ENCODE measurements at places on chromosomes 5 and 9.
A peak's percentile ranks its signal among the peaks of the same experiment; 100 is the strongest.

DNA sequence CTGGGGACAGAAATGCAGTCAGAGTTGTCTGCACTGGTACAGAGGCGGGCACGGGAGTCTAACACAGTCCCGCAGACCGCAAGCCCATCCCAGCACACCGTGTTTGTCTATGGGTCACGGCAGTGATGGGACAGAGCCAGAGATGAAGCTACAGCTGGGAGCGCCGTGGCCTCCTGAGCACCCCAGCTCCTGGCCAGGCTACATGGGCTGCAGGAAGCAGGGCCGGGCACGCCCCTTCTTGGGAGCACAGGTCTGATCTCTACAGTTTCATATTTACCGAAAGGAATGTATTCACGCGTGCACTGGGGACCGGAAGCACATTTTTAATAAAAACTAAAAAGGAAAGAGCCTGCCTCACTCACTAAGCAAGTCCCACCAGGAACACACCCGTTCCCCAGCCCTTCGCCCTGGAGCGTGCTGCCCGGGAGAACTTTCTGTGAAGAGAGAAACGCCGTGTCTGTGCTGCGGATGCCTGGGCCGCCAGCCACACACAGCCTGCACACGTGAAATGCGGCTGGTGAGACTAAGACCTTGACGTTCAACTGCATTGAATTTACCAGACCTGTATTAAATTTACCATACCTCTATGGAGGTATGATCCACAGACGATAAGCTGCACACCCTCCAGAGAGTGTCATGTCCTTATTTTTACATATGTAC, 81.1 kb downstream of the VAV2 start:
- DNase-seq, result no peak

DNA sequence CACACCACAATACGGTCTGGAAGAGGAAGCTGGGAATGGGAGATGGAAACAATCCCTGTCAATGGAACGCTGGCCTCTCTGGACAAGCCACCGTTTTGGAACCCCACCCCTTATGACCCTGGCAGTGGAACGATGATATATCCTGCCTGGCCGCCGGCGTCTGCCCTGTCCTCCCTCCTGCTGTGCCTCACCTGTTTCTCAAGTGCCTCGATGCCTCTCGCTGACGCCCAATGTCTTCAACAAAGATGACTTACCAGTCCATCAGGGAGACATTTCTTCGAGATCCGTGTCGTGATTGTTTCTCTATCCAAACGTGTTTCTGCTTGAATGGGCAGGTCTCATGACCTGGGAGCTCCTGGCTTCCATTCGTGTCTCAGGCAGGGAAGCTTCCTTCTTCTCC, 476.5 kb downstream of the SPATA31A7 start:
- no peak for DNase-seq

DNA sequence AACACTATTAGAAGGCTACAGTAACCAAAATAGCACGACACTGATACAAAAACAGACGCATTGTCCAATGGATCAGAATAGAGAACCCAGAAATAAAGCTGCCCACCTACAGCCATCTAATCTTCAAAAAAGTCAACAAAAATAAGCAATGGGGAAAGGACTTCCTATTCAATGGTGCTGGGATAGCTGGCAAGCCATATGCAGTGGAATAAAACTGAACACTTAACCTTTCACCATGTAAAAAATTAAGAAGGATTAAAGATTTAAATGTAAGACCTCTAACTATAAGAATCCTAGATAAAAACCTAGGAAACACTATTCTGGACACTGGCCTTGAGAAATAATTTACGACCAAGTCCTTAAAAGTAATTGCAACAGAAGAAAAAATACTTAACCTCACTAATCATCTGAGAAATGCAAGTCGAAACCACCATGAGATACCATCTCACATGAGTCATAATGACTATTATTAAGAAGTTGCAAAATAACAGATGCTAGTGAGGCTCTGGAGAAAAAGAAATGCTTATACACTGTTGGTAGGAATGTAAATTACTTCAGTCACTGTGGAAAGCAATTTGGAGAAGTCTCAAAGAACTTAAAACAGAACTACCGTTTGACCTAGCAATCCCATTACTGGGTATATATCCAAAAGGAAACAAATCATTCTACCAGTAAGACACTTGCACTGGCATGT, 203.3 kb upstream of the CDH9 start:
- DNase-seq, result no peak

- peak; percentile 17 for DNase-seq
These were observed 19.6 kb upstream of the LIX1 start for GRCh38 chr5:97162045-97162444.

DNA sequence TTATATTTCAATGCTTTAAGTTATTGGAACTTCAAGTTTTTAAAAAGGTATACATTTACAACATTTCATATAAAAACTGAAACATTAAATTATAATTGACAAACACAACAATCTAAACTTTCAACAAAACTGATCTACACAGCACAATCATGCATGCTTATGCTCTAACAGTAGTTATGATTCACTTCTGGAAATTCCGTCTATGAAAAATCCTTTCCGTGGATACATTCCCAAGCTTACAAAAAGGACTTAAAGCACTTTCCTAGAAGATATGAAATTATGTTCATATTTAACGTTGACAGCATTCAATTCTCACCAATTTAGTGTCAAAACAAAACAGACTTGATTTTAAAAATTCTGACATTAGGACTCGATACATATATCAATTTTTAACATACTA, 3.7 kb downstream of the HNRNPH1 start:
- DNase-seq, result no peak

- DNase-seq, result no peak
These were observed 62.0 kb upstream of the UNC5A start for GRCh38 chr5:176748073-176748966.

DNA sequence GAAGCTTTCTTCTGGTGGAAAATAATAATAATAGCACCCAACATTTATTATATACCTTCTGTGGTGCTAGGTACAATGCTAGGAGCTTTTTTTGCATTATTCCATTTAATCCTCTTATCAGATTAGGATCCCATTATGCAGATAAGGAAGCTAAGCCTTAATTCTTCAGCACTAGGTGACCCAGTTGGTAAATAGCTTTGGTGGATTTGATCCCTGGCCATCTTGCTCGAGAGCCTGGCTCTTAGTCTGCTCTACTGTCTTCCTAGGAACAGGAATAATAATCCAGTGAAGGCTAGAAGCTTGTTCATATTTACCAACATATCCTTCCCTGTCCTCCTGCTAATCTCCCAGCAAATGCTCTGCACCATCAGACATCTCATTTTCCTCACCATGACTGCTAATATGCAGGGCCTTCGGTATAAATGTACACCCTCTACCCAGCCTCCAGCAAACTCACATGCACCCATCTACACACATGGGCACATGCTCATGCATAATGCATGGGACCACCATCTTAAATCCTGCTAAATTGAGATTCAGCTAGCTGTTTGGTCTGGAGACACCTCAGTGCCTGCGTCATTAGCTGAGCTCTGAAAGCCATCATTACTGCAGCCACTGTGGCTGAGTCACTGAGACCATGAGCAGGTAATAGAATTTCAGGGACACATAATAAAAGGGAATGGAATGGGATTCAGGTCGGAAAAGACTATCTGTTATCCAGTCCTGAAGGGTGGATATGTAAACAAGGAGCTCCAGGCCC, 87.5 kb downstream of the TRIM32 start:
- no peak for DNase-seq

GRCh38 chr9:115969096-115969495, 184.5 kb upstream of the PAPPA start:
- DNase-seq, result no peak
